ENCODE measurements at places on chromosomes 3 and 15.

DNA sequence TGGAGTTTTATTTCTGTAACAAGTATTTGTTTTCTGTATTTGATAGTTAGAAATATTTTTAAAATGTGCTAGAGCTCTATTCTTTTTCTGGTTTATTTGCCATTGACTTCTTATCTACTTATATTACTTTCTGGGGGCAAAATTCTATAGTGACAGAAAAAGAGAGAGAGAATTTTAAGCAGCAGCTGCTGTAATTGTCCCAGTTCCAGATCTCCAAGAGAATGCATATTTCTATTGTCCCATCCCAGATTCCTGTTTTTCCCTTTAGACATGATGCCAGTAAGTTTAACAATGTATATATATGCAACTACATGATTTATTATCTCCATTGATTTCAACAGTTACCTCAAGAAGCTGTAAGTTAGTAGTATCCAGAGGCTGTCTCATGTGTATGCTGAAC is 541.7 kb upstream of the ZNF385D start:
- no peak for DNase-seq

- DNase-seq: peak; percentile 3
These were observed 46.9 kb downstream of the PIK3R4 start for GRCh38 chr3:130699765-130700164.

GRCh38 chr3:157081626-157082210 is 78.2 kb downstream of the CCNL1 start:
- DNase-seq: peak; percentile 78

GRCh38 chr15:69609176-69609575 is 156.6 kb downstream of the RPLP1 start:
- DNase-seq: peak; percentile 12

- DNase-seq: no peak
These were observed 875.4 kb downstream of the MCTP2 start for GRCh38 chr15:95106801-95107200.

GRCh38 chr3:17874636-17875035 is 132.2 kb upstream of the TBC1D5 start:
- DNase-seq: no peak

DNA sequence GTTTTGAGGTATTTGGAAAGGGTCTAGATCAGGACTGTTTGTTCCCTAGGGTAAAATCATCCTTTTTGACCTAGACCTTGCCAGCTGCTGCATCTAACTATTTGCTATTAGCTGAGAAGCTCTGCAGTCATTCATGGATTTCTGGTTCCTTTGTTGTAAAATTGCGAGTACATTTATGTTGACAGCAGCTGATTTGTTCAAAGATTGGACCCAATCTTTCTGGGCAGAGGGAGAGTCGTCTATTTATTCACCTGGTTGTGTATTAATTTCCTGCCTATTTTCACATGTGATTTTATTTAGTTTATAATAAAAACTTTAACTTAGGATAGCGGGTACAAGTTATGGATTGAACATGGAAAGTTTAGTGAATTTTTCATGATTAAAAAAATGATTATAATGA is 236.3 kb downstream of the CNTN4 start:
- no peak for DNase-seq

DNA sequence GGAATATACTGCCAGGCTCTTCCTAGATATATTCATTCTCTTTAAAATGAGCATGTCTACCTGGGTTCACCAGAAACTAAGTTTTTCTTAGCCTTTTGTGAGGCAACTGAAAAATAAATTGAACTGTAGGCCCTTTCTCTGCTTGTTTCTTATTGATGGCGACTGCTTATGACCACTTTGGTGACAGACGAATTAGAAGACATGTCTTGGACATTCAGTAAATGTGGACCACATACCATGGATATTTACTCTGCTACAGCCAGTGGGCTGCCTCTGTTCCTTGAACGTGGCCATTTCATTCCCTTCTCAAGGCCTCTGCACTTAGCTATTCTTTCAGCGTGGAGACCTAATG is 603 bp upstream of the SELENOK start:
- DNase-seq: no peak

DNA sequence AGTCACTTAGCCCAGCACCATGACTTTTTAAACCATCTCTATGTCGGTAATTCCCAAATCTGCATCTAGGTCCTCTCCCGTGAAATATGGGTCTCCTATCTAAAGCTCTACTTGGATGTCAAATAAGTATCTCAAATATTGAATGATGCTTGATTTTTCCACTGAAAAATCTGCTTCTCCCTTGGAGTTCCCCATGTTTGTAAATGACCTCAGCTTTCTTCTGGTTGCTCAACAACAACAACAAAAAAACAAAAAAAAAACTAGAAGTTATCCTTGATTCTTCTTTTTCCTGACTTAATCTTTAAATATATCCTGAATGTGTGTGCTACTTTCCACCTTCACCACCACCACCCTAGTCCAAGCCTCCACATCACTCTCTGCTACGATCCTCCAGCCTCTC is 307.5 kb upstream of the UBE2E2 start:
- no peak for DNase-seq

GRCh38 chr3:28726840-28727239 is 378.2 kb upstream of the AZI2 start:
- peak; percentile 23 for DNase-seq

DNA sequence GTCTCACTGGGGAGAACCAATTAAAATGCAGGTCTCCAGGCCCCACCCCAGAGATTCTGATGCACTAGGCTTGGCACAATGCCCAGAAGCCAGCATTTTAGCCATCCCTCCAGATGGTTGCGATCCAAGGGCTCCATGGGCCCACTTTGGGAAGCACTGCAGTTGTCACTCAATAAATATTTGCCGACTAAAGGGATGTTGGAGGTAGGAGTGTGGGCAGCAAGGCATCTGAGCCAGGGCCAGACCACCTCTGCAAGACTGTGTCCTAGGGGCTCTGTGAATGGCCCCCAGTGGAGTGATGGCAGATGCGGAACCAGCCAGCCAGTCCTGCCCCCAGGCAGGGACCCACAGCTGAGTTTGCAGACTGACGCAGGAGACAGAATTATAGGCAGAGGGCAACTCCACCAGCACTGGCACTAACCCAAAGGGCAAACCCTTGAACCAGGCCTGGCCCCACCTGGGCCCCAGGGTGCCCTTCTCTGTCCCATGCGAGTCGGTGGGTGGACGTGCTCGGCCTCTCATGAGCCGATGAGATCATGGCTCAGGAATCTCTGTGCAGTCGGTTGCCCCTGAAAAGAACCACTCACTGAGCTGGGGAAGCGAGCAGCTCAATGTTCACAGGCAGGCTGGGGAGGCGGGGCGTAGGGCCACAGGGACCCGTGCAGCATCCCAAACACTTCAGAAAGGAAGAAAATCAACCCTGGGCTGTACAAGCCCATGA is 49.7 kb downstream of the SEMA5B start:
- peak; percentile 87 for DNase-seq

GRCh38 chr15:32855942-32856341 is 138.1 kb downstream of the GREM1 start:
- DNase-seq: peak; percentile 50

- no peak for DNase-seq
These were observed 10.8 kb upstream of the LRRC15 start for GRCh38 chr3:194380326-194380725.

DNA sequence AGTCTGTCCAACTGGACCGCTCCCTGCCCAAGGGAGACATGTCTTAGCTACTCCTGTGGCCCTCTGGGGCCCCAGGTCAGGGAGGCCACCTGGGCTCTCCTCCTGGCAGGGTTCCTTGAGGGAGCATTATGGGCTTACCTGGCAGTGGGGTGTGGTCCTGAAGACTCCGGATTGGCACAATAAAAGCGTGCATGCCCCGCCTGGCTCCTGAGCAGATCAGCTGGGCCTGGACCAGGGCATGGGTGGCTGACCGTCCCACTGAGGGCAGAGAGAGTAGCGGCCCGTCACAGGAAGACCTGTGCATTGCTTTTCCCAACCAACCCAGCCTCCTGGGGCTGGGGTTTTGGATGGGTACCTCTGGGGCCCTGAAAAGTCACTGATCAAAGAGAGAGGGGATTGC is 5.4 kb downstream of the ACOX2 start:
- no peak for DNase-seq

- peak; percentile 89 for DNase-seq
These were observed at the start of gene LOXL1 for GRCh38 chr15:73926219-73927002. TSS of gene LOXL1 (plus strand) at chr15:73926462. CDS start at chr15:73926784, 322 bp downstream.

DNA sequence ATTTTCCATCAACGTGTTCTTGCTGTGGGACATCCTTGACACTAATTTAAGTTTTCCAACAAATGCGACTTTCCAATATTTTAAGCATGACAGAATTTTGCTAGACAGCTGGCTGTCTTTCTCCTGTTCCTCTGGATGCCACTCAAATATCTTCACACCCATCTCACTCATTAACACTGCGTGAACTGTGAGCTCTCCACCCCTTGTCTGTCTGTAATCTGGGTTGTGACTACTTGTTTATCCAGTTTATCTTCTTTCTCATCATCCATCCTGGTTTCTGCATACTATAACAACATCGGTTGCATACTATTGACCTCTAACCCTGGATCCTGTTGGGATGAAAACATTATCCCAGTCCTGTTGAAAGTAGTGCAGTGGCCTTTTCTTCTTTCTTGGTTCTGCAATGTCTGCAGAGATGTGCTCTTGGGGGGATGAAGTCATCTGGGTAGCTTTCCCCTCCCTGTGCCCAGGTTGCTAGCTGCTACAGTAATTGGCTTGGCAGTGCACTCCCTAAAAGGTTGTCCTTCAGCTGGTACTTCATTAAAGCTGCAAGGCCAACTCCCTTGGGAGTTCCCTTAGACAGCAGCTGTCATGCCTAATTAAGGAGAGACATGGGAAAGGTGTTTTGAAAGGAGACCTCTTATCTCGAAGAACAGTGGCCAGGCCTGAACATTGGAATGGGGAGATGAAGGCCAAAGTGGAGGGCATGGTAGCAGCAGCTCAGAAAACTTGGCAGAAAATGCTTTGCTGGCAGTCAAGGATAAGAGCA is 24.7 kb downstream of the KAT2B start:
- no peak for DNase-seq

DNA sequence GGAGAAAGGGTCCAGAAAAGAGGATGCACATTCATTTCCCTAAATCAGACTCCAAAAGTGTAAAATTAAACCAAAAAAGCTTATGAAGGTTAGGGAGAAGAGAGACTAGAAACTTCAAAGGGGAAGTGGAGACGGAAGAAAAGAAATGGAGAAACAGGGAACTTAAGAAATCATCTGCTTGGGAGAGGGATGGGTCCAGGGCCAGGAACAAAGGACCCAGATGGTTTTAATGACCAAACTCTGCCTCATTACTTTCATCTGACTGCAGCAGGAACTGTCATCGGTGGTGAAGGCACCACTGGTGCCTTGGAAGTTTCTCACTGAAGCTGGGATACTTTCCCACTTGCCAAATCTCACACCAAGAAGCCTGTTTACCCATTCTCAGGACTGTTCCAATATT is 70.5 kb upstream of the SLC4A7 start:
- no peak for DNase-seq

DNA sequence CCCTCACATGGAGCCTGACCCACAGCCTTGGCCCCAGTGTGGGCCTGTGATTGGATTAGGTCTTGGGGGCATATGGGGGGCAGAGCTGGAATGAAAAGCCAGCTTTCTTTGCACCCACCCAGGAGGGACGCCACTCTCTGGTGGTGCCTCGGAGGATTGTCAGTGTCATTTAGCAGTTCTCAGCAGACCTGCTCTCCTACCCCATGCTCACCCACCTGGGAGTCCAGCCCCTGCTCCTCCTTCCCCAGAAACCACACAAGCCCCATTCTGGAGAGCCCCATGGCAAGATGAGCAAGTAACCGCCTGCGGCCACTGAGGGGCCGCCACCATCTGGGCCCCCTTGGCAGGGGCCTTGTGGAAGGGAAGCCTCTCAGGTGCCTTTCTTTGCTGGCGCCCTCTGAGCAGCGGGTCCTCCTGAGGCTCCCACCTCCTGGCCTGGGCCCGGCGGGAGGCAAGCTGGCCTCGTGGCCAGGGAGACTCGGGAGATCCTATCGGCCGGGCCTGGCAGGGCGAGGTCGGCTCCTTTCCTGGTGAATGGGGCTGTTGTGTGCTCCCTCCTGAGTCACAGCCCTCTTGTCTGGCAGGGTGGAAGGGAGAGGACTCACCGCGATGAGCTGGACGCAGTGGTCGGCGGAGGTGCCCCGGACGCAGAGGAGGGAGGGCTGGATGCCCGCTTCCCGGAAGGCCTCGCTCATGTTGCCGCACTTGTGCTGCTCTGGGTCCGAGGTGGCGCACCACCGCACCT is 2.3 kb downstream of the MELTF start:
- peak; percentile 98 for DNase-seq

- DNase-seq: no peak
These were observed 246.2 kb downstream of the LRTM1 start for GRCh38 chr3:54681706-54682105.

DNA sequence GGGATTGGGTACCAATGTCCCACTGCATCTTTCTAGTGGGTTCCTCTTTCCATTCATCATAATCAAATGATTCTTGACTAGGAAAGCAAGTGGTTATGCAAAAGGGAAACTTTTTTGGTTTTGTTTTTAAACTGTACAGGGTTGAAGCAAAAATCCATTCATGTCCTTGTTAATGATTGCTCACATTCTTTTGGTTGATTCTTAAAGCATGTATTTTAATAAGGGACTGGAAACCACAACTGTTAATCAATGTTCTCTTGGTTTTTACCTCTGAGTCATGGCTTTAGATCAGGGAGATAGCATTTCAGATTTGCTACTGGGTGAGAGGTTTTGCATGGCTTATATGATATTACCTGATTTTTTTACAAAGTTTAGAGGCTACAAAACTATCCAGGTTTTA is 371.7 kb upstream of the RGMA start:
- no peak for DNase-seq

GRCh38 chr3:42184651-42185443 is 81.1 kb downstream of the CCK start:
- peak; percentile 76 for DNase-seq

- peak; percentile 47 for DNase-seq
These were observed 69.3 kb downstream of the TBC1D2B start for GRCh38 chr15:78007964-78008886.

- DNase-seq: peak; percentile 65
These were observed 95.1 kb downstream of the LRIG1 start for GRCh38 chr3:66405701-66406091.

GRCh38 chr3:168883145-168883544 is 780.4 kb downstream of the MECOM start:
- no peak for DNase-seq

DNA sequence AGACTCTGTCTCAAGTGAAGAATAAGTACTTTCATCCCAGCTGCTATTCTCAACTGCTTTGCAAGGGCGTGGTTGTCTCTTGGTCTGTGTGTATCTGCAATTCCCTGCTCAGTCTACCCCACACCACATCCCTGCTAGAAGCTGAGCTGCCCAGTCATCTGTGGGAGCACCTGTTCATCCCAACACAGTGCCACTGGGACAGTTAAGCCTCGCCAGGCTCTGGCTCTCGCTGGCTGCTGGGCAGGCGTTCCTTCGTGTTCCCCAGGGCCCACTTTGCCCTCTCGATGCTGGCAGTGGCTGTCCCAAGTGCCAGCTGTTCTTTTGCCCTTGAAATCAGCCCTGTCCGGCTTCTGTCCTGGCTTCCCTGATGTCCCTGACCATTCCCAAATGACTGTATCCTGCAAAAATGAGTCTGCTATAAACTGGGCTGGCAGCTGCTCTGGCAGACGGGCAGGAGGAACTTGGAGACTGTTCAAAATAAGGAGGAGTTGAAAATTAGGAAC is 91.6 kb upstream of the KLHL25 start:
- DNase-seq: no peak

- peak; percentile 78 for DNase-seq
These were observed at the start of gene UBA3 for GRCh38 chr3:69080233-69080920. TSS of gene UBA3 (minus strand) at chr3:69080365. CDS start at chr3:69080353, 12 bp downstream.

All from H54 (cell line).